ENCODE measurements at places on chromosomes 13 and 19.

DNA sequence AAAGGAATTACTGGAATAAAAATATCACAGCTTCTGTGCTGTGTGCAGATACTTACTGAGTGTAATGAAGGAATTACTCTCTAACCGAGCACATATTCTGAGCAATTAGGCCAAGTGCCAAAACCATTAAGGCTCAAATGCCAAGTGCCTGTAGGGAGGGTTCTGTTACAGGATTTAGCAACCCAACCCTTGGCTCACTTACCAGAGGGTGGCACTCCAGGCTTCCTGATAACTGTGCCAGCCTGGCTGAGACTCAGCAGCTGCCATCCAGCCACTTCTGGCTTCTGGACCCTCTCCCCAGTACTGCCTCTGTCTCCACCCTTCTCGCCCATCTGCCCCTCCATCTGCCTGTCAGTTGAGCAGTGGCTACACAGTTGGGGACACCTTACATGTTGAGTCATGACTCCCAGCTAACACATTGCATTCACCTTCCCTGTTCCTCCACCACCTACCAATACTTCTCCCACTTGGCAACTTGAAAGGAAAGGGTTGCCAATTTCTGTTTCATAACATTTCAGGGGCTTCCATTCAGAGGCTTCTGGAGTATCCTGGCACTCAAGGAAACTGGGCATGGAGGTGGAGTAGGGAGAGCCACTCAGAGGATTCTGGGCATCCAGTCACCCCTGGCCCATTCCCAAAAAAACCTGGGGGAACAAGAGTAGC is 110.5 kb downstream of the COG6 start:
- no peak for DNase-seq

- DNase-seq: no peak
Observed at GRCh38 chr13:113528101-113528812, 37.7 kb upstream of the DCUN1D2 start.

- DNase-seq: no peak
Observed at GRCh38 chr19:54191811-54192453, 824 bp downstream of the TSEN34 start.

DNA sequence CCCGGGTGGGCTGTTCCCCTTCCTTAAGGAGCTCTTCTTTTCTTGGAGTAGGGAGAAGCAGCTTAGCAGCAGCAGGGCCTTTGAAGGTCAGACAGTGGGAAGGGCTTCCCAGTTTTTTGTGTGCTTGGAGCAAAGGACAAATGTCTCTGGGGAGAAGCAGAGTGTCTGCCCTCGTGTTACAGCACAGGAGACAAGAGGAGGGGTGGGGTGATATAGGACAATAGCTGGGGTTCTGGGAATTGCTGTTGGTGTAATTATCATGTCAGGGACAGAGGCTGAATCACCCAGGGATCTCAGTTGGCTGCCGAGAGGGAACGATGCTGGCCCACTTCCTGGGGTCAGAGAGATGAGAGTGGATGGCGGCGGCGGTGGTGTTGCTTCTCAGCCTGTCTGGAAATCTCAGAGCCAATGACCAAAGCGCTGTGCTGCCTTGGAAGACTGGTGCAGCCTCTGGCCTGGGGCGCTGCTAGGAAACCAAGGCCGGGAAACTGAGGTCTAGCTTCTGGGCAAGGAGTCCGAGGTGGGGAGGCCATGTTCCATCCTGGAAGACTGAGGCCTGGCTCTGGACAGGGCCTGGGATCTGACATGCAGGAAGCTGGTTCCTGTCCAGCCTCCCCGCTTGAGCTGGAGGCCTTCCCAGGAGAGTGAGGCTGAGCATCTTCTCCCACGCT is 1.2 kb downstream of the INAFM1 start:
- DNase-seq: no peak

GRCh38 chr19:36141039-36141927 is 1.4 kb downstream of the CAPNS1 start:
- DNase-seq: peak; percentile 81

- DNase-seq: peak; percentile 77
Observed at GRCh38 chr13:110506859-110507566, 54.5 kb downstream of the RAB20 start.

GRCh38 chr19:11166281-11167142 is 10.9 kb upstream of the SPC24 start:
- no peak for DNase-seq

DNA sequence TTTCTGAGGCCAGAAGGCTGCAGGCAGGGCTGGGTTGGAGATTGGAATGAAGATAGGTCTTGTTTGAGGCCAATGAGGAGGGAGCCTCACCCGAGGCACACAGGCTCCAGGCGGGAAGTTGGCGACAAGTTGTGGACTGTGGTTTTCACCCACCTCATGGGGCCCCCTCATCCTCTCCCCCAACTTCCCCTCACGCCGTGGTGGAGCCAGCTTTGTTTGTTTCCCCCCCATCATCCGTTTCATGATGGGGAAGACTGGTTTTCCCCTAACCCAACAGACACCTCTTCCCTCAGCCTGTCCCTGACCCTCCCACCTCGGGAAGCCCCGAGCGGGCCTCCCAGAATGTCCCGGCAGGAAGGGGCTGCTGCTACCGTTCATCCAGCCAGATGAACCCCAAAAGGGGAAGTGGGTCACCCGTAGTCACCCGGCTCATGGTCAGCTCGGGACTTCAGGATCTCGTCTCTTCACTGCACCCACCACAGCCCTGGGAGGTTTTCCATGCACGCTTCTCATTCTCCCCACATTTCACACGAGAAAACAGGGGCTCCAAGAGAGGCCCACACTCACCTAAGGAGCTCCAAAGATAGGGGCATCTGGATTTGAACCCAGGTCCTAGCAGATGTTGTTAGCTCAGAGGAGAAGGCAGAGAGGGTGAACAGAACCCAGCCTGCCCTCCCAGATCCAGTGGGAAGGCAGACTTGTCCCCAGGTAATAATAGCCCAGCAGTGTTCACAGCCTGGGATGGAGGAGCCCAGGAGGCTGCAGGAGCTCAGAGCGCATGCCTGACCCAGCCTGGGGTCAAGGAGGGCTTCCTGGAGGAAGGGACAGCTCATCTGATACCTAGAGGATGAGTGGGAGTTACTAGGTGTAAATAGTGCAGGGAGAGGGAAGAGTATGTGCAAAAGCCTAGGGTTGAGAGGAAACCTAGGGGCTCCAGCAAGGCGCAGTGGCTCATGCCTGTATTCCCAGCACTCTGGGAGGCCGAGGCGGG is 23.5 kb downstream of the CEACAM16 start:
- DNase-seq: no peak

GRCh38 chr19:46555628-46556280 is 45.4 kb upstream of the CALM3 start:
- no peak for DNase-seq

GRCh38 chr13:89061821-89062220 is 1390.7 kb downstream of the SLITRK5 start:
- no peak for DNase-seq

DNA sequence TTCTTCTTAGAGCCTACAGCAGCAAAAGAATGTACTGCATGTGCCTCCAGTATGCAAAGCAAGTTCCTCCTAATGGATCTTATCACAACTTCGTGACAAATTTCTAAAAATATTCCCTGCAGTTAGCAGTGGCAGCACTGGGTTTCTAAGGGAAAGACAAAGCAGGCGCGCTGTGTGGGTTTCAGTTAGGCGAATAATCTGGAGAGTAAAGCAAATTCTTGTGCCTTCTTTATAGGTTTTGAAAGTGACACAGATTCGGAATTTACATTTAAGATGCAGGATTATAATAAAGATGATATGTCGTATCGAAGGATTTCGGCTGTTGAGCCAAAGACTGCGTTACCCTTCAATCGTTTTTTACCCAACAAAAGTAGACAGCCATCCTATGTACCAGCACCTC is 167.9 kb downstream of the LMO7 start:
- no peak for DNase-seq
